ENCODE measurements at places on chromosomes 1 and 21.

GRCh38 chr21:28272272-28272992 is 720.2 kb downstream of the LTN1 start:
- no peak for DNase-seq

DNA sequence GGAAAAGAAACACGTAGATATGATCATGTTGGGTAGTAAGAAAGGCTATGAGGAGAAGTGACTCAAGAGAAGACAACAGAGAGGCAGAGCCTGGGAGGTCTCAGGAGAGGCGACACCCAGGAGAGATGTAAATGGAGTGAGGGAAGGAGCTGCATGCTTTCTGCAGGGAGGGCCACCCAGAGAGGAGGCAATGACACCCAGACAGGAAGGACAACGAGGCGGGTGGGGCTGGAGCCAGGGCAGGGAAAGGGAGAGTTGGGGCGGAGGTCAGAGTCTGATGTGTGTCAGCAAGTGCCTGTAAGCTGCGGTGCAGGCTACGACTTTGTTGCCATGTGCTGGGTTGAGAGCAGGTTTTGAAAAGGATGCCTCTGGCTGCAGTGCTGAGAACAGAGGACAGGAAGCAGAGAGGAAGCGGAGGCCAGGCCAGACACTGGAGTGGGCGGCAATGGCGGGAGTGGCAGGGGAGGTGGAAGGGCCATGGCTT is 31.3 kb downstream of the SLC1A7 start:
- no peak for DNase-seq

GRCh38 chr1:3292051-3292722 is 162.3 kb upstream of the ARHGEF16 start:
- DNase-seq = no peak

GRCh38 chr1:27891196-27891889 is 19.0 kb downstream of the THEMIS2 start:
- no peak for DNase-seq

GRCh38 chr1:108678706-108679105 is 13.4 kb upstream of the PRPF38B start:
- no peak for DNase-seq

- no peak for DNase-seq
Observed at GRCh38 chr1:85708829-85709227, 595 bp upstream of the ZNHIT6 start.

DNA sequence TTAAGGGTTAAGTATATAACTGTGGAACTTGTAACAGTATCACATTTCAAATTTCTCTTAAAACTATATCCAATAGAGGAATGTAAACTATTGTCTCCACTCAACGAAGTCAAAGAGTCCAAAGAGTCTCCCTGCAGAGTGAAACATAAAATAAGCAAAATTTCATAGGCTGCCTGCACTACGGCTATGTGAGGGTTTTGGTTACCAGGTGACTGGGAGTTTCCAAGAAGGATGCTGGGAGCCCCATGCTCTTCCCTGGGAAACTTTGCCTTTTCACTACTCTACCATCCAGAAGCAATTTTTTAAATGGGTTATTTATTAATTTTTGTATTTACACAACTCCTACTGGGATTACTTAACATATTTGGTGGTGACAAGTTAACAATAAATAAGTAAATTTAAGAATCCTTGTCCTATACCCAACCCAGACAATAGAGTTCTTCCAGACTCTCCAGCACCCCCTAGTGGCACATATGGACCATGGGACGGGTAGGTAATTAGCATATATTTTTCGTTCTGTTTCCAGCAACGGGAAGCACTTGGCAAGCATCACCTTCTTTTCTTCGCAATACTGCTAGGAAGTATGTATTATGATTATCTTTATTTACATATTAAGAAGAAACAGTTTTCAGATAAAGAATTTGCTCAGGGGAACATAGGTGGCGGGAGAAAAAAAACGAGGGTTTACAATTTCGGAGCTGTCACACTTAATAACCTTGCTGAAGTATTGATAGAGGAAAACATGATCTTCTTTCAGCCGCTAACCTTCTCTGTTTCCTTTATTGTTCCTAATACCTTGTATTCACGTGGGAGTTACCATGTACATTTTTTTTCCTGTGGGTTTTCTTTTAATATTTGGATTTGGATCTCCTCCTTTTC is 3.5 kb downstream of the FMO2 start:
- no peak for DNase-seq

DNA sequence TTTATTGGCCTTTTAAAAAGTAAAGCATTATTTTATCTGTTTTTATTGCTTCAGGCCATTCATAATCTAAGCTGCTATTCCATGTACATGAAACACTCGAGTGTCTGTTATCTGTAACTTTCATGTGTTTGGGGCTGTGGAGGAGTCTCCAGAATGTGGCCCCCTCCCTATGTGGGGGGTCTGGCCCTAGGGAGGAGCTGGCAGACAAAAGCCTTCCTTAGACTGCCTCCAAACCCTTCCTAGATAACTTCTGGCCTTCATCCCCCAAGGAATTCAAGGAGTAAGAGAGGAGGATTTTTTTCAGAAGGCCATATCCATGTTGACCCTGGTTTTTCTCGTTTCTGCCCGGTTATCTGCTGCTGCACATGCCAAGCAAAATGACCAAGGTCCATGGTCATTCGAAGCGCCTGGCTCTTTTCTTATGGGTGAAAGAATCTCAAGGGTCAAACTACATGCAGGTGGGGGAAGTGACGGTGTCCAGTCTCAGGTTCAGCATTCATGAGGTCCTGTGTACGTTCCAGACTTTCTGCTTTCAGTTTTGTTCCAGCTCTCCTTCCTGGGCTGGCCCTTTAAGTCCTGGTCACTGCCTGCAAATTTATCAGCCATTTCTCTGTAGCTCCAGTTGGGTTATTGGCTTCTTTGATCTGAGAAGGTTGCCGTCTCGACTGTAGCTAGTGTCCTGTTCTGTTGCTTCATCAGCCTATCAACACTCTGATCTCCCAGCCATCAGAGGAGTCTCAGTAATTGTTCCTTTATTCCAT is 8.3 kb downstream of the TENT5C start:
- DNase-seq = no peak

DNA sequence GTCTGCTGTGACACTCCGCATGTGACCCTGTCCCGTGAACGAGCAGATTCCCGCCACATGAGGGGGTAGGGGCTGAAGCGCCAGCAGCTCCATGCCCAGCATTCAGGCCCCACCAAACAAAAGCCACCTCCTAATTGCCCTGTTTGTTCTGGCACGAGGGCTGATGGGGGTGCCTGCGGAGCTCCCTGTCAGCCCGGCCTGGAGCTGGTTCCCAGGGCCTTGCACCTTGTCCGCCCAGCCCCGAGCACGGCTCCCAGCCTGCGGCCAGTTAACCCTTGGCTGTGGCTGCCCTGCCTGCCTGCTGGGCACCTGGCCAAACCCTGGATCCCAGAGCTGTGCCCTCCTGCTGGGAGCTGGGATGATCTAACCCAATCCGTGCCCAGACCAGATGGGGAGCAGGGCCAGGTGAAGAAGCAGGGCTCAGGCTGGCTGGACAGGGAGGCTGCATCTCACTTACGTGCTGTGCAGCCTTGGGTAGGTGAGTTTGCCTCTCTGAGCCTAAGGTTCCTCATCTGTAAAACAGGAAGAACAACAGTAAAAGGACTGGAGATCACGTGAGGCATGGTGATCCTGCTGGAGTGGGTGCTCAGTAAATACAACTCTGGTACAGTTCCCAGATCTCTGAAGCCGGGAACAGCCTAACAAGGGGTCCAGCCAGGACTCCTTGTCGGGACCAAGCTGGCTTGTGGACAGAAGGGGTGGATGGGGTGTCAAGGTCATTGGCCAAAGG is 110.9 kb upstream of the IFFO2 start:
- no peak for DNase-seq

DNA sequence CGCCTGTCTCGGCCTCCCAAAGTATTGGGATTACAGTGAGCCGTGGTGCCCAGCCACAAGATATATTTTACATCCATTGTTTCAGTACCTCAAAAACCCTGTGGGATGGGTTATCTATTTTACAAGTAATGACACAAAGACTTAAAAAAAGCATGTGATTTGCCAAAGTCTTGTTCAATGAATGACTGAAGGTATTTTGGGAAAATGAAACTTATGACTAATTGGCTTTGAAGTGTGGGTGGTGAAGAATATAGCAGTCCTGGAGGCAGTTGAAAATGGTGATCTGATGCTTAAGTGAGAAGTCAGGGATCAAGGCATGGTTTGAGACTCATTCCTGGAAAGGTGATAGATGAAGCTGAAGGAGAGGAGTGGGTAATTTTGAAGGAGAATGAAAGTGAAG is 3.0 kb downstream of the SWT1 start:
- DNase-seq = no peak

- no peak for DNase-seq
Observed at GRCh38 chr1:225541383-225541782, 111.5 kb downstream of the ENAH start.

DNA sequence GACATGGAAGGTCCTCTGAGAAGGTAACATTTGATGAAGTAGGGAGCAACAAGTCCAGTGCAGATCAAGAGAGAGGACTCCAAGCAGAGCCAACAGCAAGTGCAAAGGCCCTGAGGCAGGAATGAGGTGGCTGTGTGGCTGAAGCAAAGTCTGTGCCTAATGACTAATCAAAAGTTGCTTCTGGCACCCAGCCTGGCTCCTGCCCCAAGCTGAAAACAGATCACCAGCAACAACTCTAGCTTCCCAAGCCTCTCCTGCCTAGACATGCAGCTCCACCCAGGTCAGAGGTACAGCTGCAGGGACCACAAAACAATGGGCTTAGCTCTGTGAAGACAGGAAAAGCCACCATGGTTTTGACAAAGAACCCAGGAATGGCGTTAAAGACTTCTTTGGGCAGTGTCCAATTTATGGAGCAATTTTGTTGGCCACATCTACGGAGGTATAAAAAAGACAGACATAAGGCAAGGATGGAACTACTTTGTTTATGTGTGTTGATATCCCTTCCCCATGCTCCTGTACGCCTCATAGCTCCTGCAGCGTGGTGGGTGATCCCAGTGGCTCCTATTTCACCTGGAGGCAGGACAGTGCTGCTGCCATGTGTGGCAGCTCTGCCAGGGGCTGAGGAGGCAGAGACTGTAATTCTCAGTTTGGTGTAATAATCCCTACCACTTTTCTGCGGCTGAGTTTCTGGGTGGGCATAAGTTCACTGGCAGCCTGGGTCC is 26.4 kb upstream of the IGSF3 start:
- no peak for DNase-seq

GRCh38 chr1:153395776-153396175 is 4.9 kb upstream of the S100A8 start:
- DNase-seq = no peak

- no peak for DNase-seq
Observed at GRCh38 chr1:229112832-229113548, 157.9 kb upstream of the RAB4A start.

DNA sequence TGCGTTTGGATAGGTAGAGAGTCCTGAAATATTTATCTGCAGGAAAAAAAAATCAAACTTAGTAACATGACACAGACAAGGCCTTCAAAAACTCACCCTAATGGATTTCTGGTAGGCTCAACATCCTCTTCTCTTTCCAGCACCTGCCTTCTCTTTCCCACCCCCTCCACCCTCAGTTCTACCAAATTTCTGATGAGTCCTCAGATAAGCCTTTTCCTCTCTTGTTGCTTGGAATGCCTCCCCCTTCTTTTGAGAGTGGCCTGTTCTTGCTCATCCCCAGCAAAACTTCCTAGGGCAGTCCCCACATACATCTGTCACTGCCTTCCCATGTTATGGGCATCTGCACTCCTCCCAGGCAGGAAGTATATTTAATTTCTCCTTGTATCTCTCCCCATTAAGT is 7.6 kb upstream of the LBR start:
- DNase-seq = no peak

DNA sequence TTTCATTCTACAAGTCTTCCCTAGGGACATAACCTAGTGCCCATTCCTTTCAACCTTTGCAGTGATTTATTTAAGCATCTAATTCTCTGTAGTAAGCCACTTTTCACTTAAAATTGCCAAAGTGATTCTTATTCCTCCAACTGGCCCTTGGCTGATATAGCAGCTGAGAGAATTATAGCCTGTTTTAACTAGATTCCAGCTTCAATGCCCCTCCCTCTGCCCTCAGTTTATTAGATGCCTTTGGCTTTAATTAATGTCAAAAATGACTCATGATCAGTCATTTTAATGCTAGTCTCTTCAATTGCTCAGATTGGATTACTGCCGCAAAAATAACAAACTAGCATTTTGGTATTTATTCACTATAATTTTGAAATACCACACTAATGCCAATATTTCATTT is 145.4 kb upstream of the KCTD3 start:
- no peak for DNase-seq

- DNase-seq = no peak
Observed at GRCh38 chr1:184910691-184911091, 63.6 kb downstream of the NIBAN1 start.

GRCh38 chr1:242057745-242058115 is 58.8 kb upstream of the MAP1LC3C start:
- no peak for DNase-seq

- no peak for DNase-seq
Observed at GRCh38 chr1:203187689-203188264, 1.3 kb upstream of the CHI3L1 start.

Measured in NCI-H2171 (cell line).